MCF 10A (cell line): ENCODE measurements at places on chromosomes 1 and 21.
A peak's percentile ranks its signal among the peaks of the same experiment; 100 is the strongest.

GRCh38 chr1:229040630-229041358 lies 230.1 kb upstream of the RAB4A start:
- no peak for DNase-seq

DNA sequence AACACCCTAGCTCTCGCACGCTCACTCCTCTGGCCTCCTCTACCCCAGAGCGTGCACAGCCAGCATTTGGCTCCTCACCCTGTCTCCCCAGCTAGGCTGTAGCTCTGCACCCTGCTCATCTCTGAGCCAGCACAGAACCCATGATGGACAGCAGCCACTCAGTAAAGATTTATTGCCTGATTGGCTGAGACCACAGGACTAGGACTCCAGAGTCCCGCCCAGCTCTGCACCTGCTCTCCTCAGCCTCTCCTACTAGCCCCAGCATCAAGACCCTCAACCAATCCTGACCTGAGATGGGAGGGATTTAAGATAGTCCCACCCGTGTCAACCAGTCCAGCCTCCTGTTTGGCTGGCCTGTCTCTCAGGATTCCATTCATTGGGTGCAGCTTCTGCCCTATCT lies 9.3 kb downstream of the C1QB start:
- peak; percentile 29 for DNase-seq

DNA sequence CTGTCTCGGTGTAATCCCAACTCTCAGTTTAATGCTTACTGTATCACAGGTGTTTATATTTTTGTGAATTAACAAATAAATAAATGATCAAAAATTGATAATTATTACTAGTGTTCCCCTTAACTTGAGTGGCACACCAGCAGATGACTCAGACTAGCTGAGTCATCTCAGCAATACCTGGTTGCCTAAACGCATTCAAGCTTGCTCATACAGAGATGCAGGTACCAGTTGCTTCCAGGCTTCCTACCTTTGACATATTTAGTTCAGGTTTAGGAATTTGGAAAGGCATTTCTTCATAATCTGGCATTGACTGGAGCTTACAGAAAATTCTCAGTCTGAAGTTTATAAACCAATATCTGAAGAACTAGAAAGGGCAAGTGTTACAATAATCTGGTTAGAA lies 78.9 kb upstream of the LMO4 start:
- peak; percentile 63 for DNase-seq

GRCh38 chr1:239897458-239897857 lies 194.2 kb upstream of the FMN2 start:
- no peak for DNase-seq
